NCI-H1417 (cell line): ENCODE measurements at places on chromosomes 3 and 15.
A peak's percentile ranks its signal among the peaks of the same experiment; 100 is the strongest.

GRCh38 chr3:4409415-4409814, 57.7 kb downstream of the SUMF1 start:
- DNase-seq, result no peak

GRCh38 chr3:154615471-154615870, 185.5 kb upstream of the GPR149 start:
- peak; percentile 41 for DNase-seq

DNA sequence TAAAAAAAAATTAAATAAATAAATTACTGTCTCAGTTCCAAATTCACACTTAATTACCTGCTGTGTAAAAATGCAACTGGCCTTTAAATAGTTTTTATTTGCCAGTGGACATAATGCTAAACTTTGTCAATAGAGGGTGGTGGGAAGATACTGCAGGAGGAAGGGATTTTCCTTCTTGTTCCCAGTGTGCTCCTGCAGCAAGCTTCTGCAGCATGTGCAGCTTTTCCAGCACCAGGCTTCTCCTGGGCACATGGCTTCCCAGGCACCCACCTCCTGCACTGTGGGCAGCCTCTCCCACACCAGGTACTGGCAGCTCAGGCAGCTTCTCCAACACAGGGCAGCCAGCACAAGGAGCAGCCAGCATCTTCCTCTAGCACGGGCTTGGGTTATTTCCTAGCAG, 29.6 kb upstream of the BBX start:
- DNase-seq, result no peak

DNA sequence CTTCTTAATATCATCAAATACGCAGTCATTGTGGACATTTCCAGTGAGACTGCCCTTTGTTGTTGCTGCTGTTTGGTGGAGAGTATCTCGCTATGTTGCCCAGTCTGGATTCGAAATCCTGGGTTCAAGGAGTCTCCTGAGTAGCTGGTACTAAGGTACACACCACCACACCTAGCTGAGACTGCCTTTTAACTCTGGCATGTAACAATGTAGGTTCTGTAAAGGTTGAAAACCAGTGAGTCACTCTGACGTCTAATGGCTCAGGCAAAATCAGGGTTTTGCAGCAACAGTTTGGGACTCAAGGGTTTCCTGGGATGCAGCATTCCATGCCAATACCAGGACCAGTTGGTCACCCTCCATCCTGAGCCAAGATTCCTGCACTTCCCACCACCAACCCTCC, 52.2 kb downstream of the AQP9 start:
- DNase-seq, result no peak

DNA sequence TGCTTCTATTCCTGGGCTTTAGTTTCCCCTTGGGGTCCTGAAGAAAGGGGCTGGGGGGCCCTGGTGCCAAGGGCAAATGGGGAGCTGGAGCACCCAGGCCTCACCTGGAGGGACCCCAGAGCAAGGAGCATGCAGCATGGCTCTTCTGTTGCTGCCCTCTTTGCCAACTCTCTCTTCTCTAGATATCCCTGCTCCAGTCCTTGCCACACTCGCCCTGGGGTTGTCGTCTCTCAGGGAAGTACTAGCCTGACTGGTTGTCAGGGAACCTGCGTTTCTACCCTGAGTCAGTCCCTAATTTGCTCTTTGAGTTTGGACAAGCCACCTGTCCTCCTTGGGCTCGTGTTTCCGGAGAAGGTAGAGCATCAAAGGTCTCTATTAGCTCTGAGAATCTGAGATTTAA, 63.7 kb upstream of the UBE2Q2 start:
- DNase-seq, result no peak

- DNase-seq, result no peak
These were observed 32.7 kb downstream of the LYZL4 start for GRCh38 chr3:42377681-42378080.

GRCh38 chr3:27533718-27534573, 49.8 kb upstream of the SLC4A7 start:
- DNase-seq, result no peak

DNA sequence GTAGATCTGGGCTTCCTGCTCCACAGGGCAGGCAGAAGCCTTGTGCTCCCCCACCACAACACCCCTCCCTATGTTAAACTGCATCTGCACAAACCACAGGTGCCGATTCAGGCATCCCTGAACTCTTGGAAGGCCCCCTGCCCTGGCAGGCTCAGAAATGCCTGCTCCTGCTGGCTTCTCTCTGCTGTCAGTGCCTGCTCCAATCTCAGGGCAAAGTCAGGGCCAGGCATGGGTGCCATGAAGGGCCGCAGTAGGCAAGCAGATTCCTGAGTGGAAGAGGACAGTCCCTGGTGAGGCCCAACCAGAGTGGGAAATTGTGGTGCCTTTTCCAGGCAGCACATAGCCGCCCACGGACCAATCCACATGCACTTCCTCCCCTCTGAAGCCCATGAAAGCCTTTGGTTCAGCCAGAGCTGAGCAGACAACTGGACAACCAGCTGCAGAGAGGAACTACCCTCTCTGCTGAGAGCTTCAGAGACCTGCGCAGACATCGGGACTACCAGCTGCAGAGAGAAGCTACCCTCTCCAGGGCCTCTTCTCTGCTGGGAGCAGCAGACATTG, 13.6 kb downstream of the PRR20G start:
- DNase-seq, result no peak

DNA sequence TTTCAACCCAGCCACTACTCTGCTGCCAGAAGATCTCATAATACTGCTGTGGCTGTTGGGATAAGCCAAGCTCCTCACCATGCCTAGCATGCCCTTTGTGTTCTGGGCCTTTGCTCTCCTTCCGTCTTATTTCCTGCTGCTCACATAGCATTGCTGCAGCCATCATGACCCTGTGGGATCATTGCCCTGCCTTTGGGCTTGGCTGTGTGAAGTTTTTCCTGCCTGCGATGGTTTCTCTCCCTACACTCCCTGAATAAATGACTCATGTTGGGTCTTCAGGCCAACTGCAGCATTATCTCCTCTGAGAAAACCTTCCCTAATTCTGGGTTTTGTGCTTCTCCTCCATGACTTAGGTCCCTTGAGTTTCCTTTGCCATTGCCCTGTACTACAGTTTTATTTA, 20.8 kb upstream of the TRA2B start:
- no peak for DNase-seq

DNA sequence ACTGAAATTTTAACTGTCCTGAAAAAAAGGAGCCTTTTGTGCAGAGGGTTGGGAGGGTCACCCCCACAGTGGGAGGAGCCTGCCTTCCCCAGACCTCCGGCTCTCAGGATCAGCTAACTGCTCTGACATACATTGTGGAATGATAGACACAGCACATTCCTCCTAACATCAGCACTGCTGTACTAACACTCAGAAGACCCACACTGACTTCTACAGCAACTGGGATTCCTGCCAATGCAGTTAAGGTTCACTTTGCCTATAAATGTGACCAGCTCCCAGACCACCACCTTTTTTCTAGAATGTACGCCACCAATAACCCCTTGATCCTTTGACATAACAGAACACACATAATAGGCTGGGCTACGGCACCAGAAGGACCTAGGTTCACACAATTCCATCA, 3.2 kb downstream of the CPEB1 start:
- no peak for DNase-seq

DNA sequence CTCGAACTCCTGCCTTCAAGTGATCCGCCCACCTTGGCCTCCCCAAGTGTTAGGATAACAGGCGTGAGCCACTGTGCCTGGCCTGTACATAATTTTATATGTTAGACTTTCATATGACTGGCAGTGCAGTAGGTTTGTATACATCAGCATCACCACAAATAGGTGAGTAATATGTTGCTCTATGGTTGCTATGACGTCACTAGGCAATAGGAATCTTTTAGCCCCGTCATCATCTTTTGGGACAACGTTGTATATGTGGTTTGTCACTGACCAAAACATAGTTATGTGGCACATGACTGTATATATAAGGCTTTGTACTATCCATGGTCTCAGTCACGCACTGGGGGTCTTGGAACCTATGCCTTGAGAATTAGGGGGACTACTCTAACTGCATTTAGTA, 17.0 kb upstream of the DNAJC19 start:
- DNase-seq, result no peak

GRCh38 chr3:60366486-60366885, 884.8 kb downstream of the FHIT start:
- DNase-seq, result no peak

DNA sequence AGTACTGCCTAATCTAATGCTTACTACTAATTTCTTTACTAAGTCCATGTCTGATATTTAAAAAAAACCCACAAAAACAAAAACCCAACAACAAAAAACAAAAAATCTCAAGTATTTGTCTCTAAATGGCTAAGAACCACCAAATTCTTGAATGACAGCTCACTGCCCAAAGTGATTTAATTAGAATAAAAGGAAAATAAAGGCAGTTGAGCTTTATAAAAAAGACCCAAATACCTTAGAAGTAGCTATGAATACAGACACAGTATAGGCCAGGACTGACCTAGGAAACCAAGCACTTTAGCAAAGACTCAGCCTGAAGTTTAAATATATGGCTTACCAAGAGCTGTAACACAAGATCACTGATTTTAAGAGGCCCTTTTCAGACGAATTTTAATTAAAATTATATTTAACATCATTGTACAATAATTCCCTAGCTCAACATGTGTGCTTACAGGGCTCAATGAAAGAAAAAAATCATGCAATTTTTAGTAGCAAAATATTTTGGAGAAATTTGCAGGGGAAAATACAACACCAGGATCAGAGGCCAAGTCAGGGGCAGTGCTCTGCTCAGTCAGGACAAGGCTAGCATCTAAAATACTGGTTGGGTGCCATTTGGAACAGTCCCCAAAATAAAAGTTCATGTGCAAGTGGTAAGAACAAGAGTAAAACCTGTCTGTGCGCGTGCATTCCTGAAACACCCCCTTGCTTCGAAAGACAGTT, 24.8 kb downstream of the UQCC5 start:
- no peak for DNase-seq

DNA sequence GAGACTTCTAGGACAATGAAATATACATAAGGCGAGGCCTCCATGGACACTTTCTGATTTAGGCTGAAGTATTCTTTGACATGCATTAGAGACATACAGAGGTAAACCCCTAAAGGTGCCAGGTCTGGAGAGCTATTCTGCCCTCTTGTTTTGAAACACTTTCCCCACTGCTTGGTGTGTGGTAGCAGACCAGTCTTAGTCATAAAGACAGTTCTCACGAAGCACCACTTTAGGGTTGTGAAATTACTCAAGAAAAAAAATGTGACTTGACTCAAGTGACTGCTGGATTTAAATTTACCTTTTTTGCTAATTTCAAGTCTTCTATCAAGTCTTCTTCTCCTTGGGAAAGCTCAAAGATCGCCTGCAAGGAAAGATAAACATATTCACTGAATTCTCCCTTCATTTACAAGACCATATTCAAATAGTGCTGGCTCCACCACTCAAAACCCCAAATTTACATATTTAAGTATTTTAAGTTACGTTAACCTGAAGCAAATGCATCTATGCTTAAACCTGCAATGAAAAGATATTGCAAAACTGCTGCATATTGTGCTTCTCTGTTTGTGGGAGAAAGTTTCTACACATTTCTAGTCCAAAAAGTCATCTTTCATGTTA, 48.4 kb downstream of the ARHGEF3 start:
- DNase-seq, result no peak

- DNase-seq, result peak; percentile 40
These were observed at the start of gene CTDSPL for GRCh38 chr3:37861620-37862041. TSS of gene CTDSPL (plus strand) at chr3:37861880. CDS start at chr3:37862200, 320 bp downstream.

- peak; percentile 25 for DNase-seq
These were observed 490.1 kb upstream of the ATP11B start for GRCh38 chr3:182303169-182303568.

GRCh38 chr15:51311510-51311909, 26.9 kb downstream of the CYP19A1 start:
- peak; percentile 0 for DNase-seq

GRCh38 chr3:100114413-100115030, at the start of gene FILIP1L:
TSS of gene FILIP1L (minus strand) at chr3:100114501.
- no peak for DNase-seq

DNA sequence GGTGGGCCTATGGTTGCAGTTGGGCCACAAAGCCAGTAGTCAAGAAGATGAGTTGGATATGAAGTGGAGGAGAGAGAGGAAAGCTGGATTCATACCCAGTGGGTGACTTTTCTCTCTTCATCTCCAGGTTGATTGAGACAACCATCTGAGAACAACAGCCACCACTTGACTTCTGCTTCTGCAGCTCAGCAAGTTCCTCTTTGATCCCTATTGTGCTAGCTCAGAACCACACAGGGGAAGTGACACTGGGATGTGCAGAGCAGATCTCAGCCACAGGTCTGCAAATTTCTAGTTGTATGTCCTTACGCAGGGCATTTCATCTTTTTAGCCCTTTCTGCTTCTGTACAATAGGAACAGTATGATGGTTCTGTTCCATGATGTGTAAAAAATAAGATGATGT, 459.2 kb upstream of the ARRDC4 start:
- DNase-seq, result no peak

GRCh38 chr3:48432411-48433371, 2.8 kb upstream of the PLXNB1 start:
- no peak for DNase-seq

DNA sequence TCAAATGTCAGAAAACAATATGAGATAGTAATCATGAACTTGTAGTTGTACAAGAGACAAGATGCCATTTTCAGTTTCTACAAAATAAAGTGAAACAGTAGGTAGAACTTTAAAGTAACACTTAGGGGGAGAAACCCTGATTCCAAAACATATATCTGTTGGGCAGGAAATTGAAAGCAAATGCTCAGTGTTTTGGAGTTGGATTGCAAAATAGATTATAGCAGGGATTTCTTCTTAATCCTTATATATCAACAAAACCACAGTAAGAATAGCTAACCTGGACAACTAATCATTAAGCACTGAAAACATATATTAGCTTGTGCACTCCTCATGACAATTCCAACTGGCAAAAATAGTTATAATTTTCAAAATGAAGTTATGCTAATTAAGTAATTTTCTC, 46.9 kb downstream of the COMMD2 start:
- DNase-seq, result no peak

- DNase-seq, result peak; percentile 83
These were observed 170.2 kb upstream of the UMPS start for GRCh38 chr3:124559846-124560574.

- no peak for DNase-seq
These were observed 440.7 kb upstream of the THBS1 start for GRCh38 chr15:39140060-39140604.

- peak; percentile 27 for DNase-seq
These were observed 58.0 kb downstream of the CMTM8 start for GRCh38 chr3:32296251-32297204.

GRCh38 chr3:21734746-21735145, 16.3 kb downstream of the ZNF385D start:
- DNase-seq, result no peak

DNA sequence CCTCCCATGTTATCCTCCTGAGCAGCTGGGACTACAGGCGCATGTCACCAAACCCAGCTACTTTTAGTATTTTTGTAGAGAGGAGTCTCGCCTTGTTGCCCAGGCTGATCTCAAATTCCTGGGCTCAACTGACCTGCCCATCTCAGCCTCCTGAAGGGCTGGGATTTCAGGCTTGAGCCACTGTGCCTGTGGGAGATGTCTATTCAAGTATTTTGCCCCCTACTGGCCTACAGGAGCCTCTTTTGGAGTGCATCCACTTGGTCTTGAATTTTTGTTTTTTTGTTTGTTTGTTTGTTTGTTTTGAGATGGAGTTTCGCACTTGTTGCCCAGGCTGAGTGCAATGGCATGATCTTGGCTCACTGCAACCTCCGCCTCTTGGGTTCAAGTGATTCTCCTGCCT, 3.2 kb upstream of the DHX30 start:
- no peak for DNase-seq

- DNase-seq, result no peak
These were observed 17.8 kb upstream of the P2RY12 start for GRCh38 chr3:151402349-151402748.

- no peak for DNase-seq
These were observed 31.0 kb downstream of the LOXL1 start for GRCh38 chr15:73957276-73957675.

- no peak for DNase-seq
These were observed 59.0 kb downstream of the RORA start for GRCh38 chr15:61169904-61170695.
